AG09309 (cell line): ENCODE measurements at places on chromosomes 11 and 22.
A peak's percentile ranks its signal among the peaks of the same experiment; 100 is the strongest.

DNA sequence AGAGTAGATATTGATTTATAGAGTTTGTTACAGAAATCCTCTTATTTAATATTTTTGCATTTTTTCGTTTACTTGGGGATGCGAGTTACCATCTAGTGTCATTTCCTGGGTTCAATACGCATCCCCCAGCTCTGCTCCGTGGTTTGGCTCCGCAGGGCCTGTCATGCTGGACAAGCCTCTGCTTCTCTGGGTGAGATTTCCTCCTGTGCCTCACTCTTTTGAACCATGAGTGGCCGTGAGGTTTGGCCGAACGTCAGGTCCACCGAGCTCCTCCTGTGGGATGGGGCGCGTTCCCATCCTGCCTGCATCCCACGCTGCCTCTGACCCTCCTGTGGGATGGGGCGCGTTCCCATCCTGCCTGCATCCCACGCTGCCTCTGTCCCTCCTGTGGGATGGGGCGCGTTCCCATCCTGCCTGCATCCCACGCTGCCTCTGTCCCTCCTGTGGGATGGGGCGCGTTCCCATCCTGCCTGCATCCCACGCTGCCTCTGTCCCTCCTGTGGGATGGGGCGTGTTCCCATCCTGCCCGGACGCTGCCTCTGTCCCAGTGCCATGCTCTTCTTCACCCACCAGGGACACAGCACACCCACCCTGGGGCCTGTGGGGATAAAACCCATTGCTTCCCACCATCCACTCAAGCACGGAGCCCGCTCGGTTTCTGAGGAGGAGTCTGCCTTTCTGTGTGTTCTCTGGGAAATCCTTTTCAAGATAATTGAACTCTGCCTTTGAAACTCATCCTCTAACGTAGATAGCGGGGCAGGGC lies 506.8 kb downstream of the BRD1 start:
- DNase-seq: no peak

GRCh38 chr11:120529911-120530310 lies 18.4 kb downstream of the GRIK4 start:
- no peak for DNase-seq

DNA sequence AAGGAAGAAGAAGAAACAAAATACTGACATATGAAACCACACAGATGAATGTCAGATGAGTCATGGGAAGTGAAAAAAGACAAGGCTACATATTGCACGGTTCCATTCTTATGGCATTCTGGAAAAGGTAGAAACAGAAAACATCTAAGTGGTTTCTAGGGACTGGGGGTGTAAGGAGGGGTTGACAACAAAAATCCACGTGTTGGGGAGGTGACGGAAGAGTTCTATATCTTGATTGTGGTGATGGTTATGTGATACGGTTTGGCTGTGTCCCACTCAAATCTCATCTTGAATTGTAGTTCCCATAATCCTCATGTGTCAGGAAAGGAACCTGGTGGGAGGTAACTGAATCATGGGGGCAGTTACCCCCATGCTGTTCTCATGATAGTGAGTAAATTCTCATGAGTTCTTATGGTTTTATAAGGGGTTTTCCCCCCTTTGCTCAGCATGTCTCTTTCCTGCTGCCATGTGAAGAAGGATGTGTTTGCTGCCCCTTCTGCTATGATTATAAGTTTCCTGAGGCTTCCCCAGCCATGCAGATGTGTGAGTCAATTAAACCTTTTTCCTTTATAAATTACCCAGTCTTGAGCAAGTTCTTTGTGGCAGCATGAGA lies 6.4 kb upstream of the ARFGAP3 start:
- DNase-seq: peak; percentile 53

DNA sequence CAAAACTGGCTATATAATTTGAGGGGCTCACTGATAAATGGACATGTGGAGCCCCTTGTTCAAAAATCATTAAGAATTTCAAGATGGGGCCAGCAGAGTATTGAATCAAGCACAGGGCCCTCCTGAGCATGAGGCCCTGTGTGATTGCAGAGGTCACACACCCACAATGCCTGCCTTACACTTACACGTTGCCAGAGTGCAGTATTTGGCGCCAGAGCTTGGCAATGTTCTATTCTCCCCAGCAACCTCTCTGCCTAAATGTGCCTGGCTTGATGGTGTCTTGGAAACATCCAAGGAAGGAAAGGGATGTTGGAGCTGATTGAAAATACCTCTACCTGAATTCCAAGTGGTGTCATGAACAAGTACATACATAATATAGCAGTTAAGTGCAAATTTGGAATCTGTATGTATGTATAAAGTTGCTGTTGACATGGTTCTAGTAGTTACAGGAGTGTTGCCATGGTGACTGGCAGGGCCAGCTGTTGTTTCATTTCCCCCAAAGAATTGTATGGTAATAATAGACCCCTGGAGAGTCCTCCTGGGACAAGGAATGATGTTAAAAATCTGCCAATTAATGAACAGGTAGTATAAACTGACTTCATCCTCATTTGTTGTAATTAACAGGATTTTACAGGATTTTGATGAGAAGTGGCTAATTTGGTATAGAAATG lies 205.7 kb upstream of the NAV2 start:
- DNase-seq: no peak

DNA sequence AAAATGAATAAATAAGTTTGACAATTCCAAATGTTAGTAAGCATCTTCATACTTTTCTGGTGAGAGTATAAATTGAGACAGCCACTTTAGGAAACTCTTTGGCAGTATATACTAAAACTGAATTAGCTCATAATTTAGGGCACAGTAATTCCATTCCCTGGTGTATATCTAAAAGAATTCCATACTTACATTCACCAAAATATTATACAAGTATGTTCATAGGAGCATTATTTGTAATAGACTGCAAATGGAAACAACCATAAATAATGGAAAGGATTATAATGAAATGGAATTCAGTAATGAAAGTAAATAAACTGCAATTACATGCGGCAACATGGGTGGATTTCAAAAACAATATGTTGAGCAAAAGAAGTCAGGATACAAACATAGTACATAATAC lies 315.8 kb upstream of the LRRC4C start:
- no peak for DNase-seq

- DNase-seq: no peak
These were observed 266.0 kb upstream of the B3GAT1 start for GRCh38 chr11:134677891-134678551.

DNA sequence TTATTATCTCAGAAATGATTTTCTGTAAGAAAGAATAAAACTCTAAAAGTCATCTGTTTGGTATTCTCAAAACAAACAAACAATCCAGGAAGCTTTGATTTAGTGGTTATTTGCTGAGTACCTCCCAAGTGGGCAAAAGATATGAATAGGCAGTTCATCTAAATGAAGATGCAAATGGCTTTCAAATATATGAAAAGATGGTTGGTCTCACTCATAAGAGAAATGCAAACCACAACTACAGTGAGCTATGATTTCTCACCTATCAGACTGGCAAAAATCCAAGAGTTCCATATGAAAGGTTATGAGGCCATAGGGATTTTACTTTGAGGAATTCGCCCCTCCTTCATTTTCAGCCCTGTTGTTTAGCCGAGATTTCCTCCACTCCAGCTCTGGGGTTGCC lies 11.3 kb upstream of the P2RY2 start:
- no peak for DNase-seq

DNA sequence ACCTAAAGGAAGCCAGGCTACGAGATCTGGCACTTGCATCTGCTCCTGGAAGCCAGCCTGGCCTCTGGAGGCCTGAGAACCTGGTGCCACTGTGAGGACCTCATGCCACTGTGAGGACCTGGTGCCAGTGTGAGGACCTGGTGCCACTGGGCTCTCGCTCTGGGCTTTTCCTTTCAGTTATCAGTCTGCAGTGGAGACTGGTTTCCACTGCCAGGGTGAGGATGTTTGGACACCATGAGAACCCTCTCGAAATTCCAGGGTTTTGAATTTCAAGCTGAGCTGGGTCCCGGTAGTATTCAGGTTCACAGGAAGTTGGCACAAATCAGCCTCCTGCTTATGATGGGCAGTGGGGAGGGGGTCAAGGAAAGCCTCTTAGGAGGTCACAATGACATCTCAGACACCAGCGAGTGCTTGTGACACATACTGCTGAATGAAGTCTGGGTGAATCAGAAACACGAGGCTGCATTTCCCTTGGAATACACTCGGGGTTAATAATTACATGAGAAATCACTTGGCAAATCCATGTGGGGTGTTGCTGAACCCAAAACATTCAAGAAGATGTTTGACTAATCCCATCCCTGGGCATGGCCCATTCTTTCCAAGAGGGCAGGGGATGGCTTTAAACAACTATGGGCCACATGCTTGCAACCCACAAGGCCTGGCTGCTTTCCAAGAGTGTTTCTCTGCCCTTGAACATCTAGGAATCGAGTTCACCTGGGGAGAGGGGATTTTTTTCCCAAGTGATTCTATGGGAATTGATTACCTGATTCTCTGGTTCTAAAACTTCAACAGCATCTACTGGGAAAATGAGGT lies 60.2 kb downstream of the LINC01488 start:
- DNase-seq: no peak

DNA sequence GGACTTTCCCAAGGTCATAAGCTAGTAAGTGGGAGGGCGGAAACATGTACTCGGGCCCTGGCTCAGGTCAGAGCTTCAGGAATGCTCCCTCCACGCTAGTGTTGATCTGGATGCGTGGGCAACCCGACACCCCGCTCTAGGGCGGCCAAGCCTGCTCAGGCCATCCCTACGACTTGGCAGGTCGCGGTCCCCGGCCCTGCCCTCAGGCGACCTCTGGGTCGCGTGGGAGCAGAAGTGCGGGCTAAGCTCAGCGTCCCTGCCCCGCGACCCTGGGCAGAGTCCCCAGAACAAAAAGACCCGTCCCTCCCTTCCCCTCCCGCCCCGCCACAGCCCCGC lies 781 bp upstream of the TEF start:
- DNase-seq: peak; percentile 94

DNA sequence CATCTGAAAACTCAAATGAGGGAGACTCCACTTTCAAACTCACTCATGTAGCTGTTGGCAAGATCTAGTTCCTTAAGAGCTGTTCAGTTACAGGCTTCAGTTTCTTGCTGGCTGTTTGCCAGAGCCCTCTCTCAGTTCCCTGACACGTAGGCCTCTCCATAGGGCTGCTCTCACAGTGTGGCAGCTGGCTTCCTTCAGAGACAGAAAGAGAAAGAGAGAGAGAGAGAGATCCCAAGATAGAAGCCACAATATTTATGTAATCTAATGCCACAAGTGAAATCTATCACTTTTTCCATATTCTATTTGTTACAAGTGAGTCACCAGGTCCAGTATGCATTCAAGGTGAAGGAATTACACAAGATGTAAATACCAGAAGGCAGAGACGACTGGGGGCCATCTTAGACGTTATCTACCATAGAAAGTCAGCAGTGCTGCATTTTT lies 168.8 kb downstream of the RCN1 start:
- DNase-seq: no peak

DNA sequence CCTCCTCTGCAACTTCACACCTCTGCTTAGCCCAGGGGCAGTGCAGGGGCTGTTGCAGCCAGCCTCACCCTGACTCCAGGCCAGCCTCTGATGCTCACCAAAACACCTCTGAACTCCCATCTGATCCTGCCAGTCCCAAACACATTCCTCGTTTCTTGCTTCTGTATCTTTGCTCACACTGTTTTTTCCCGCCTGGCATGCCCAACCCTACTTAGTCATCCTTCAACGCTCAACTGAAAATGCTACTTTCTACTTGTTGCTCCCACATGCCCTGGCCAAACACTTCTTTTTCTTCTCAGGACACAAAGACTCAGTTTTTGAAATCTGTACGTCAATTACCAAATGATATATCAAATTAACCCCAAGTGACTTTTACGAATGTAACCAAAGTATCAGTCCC lies 140.8 kb upstream of the ZBED5 start:
- no peak for DNase-seq

- no peak for DNase-seq
These were observed 57.9 kb downstream of the TRIM29 start for GRCh38 chr11:120079750-120080610.

DNA sequence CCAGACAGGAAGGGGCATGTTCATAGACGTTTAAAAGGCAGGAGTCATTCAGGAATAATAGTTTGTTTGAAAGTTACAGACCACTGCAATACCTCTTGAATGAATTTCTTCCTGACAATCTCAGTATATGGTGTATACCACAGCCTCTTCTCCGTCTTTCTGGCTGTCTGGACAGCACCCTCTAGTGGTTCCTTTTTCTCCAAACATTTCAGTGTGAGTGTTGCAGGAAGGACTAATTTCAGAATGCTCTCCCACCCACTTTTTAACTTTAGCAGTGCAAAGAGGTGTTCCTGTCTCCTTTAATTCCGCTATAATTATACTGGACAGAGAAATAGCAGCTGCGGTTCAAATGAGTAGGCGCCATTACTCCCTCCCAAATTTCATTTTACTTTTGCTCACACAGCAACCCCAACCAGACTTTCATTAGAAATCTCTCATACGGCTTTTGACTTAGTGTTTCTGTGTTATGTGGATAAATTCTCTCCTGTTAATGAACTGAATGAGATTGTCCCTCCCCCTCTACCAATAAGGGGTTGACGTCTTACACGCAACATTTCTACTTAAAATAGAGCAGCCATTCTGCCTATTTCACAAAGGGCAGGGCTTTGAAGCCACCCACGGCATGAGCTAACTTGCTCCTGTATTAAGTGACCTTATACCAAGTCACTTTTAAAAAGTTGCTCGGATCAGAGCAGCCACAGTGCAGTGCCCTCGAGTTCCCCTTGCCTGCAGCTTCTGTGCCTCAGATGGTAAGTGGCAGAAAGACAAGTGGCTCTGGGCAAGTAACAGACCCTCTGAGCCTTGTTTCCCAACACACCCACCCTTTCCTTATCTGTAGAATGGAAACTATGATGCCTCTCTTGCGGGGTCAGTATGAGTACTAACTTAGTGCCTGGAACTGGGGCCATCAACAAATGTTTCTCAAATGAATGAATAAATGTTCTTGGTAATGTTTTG lies 368.6 kb downstream of the OPCML start:
- DNase-seq: peak; percentile 2

DNA sequence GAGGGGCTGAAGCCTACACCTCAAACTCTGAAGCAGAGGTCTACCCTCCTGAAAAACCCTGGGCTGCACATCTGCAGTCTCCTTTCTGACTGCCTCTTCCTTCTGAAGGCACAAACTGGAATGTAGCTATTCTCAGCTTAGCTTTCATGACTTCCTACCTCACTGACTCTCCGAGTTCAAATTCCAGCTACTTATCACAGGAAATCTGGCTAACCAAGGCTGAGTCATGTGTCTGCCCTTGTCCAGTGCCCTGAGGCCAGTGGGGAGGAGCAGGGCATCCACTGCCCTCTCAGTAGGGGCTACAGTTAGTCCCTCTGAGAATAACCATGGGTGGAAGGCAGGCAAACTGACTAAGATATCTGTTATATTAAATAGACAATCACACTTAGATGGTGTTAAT lies 29.2 kb downstream of the PDGFD start:
- no peak for DNase-seq
